ENCODE measurements at places on chromosomes 7 and 10.

DNA sequence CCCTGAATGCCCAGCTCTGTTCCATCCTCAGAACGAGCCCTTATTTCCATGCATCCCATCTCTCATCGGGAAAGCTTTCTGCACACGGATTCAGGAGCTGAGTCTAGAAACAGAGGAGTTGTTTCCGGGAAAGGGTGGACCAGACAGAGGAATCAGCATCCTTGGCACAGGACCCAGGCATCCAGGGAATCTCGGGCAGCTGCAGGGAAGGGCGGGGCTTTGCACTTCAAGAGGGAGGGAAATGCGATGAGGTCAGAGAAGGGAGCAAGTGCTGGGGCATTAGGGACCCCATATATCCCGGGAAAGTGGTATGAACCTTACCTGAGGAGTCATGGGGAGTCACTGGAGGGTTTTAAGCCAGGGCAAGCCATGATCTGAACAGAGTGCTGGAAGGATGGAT is 68.5 kb downstream of the NPTX2 start:
- DNase-seq = no peak

DNA sequence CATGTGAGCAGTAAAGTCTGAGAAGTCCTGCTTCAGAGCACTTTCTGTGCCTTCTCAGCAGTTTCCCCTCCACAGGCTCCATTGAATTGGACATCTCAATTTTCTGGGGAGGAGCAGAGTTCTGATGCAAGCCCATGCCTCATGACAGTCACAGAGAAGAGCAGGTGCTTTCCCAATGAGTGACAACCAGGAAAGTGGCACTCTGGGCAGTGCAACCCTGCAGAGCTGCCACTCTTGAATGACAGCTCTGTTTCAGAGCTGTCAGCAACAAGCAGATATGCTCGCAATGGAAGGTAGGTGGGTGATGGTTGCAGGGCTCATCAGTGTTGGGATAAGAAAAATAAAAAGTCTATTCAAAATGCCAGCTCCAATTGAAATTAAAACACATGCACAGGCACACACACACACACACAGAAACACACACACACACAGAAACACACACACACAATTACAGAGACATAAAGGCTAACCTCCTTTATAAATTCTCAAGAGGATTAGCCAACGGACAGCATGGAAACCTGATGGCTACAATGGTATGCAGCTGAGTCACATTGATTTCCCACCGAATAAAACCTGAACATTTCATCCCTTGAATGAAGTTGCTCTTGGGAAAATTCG is 50.5 kb downstream of the C10orf67 start:
- no peak for DNase-seq

GRCh38 chr10:60348982-60349381 is 40.7 kb downstream of the ANK3 start:
- no peak for DNase-seq

GRCh38 chr10:121926671-121927317 is 1.0 kb downstream of the ATE1 start:
- no peak for DNase-seq

Measured in CD4-positive, alpha-beta T cell treated with Interleukin-15 for 1 hour (primary cell).